ENCODE measurements at places on chromosomes 1 and 21.

DNA sequence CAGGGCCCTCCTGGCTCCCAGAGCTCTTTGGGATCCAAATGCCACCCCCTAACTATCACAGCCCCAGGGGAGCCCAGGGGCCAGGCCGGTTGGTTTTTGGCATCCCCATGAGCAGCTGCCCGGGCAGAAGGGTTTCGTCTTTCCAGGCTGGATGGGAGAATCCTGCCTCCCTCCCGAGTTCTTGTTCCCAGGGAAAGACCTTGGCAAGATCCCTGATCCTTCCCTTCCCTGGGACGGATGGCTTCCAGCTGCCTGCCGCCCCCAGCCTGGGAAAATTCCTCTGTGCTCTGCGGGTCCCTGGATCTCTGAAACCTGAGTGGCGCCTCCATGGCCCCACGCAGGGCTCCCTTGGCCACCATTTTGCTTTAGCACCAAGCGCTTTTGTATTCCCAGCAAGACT lies 55.6 kb downstream of the TAS1R2 start:
- no peak for DNase-seq

- no peak for DNase-seq
These were observed 26.3 kb upstream of the ZNF648 start for GRCh38 chr1:182087719-182088350.

GRCh38 chr1:182952677-182953444 lies at the start of gene SHCBP1L:
Gene SHCBP1L (minus strand): TSS chr1:182953166. CDS start chr1:182953133, 33 bp downstream.
- no peak for DNase-seq

- DNase-seq = no peak
These were observed 30.6 kb upstream of the COL6A1 start for GRCh38 chr21:45950740-45951515.

DNA sequence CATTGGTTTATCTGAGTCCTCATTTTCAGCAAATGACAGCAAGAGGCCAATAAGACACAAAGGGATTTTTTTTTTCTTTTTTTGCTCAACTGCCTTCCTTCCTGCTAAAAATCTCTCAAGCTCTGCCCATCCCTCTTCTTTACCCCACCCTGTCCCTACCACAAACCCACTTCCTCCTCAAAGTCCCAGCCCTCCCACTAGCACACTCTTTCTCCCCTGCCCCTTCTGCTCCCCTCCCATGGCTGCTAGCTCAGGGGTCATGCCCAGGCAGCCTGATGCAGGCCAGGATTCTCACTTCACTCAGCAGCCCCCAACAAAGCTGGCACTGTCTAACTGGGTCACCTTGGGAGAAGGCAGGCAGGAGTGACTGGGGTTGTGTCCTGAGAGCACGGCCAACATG lies 28.8 kb upstream of the PPP2R5A start:
- no peak for DNase-seq

DNA sequence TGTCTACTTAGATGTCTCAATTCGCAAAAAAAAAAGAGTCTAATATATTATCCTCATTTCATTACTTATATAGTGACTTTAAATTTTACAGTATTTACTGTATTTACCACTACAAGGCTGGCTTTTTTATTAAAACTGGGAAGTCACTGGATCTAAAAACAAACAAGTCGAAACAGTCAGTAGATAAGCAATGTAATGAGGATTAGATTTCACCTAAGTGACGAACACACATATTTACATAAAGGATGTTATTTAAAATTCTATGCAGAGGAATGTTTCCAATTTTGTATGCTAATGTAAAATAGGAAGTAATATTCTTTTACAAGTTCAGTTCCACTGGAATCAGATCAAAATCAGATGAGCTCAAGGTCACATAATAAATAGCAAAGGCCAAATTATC lies 28.3 kb downstream of the TTC13 start:
- DNase-seq = no peak

GRCh38 chr1:154801234-154802011 lies 68.7 kb downstream of the KCNN3 start:
- DNase-seq = no peak

All from right renal cortex interstitium (tissue), 3 donors.